T-cell (primary cell): ENCODE measurements at places on chromosomes 4 and X.

DNA sequence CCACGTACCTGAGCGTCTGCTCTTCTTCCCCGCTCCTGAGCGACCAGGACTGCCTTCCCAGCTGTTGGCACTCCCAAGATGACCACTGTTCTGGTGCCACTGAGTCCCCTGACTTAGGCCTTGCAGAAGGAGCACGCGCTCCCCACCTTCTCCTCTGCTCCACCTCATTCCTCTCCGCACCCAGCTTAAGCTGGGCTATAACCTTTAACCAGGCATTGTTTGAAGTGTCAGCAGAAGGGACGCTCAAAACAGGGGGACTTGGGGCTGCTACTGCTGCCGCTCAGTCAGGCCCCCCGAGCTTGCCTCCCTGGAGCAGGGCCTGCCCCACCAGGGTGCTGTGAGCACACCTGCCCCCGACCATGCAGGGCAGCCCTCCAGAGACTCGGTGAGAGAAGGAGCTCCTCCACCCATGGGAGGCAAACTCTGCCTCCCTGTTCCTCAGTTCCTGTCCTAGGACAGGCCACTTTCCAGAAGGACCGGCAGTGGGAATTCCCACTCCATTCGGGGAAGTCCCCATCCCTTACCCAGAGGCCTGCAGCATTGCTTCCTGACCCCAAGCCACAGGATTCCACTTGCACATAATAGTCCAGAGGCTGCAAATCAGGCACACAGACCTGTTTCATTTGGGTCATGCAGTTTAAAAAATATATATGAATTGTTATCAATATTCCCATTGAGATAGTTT lies 99.7 kb upstream of the ENPP6 start:
- DNase-seq, result no peak

- DNase-seq, result no peak
Observed at GRCh38 chr4:163748449-163748848, 254.0 kb downstream of the TMA16 start.

GRCh38 chr4:31674313-31674947 lies 954.3 kb downstream of the PCDH7 start:
- DNase-seq, result no peak

- DNase-seq, result no peak
Observed at GRCh38 chr4:5247735-5248134, 196.5 kb downstream of the STK32B start.

DNA sequence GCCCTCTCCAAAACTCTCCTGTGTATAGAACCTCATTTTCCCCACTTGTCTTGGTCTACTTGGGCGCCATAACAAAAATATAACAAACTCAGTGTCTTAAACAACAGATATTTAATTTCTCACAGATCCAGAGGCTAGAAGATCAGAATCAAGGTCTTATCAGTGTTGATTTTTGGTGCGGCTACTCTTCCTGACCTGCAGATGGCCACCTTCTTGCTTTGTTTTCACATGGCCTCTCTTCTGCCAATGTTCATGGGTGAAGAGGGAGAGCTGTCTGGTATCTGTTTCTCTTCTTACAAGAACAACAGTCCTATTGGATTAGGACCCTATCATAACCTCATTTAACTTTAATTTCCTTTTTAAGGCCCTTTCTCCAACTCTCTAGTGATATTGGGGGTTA lies 177.3 kb downstream of the PABPC4L start:
- no peak for DNase-seq

DNA sequence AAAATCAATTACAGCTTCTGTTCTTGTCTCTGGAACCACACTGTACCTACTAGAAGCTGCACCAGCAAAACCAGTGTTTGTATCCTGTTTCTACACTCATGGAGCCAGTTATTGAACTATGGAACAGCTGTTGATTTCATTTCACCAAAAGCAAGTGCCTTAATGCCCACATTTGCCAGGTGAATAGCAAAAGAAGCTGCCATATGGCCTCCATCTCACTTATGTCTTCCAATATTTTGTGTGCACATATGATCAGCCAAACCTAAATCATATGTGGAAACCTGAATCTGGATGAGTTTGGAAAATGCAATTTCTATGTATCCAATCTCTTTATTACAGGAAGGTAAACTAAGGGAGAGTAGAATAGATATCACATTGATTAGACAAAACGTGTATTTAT lies 415.8 kb upstream of the GRID2 start:
- DNase-seq, result no peak

DNA sequence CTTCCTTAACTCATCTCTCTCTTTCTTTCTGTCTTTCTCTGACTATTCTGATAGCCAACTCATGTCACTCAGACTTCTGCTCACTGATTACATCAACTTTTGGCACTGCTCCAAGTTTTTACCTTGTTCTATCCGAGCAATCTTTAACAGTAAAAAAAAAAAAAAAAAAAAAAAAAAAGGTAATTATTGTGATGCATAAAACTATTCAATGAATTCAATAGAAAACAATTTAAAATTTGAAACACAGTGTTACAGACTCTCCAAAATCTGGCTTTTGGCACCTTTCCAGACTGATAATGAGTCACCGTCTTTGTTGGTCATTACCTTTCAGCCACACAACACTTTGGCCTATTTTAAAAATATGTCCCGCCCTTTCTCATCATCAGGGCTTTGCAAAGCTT lies 229.5 kb downstream of the GALNTL6 start:
- no peak for DNase-seq

GRCh38 chr4:70734168-70734954 lies 12.6 kb downstream of the RUFY3 start:
- peak; percentile 36 for DNase-seq

GRCh38 chrX:110412971-110413726 lies 54.5 kb downstream of the RTL9 start:
- peak; percentile 64 for DNase-seq

GRCh38 chr4:8377103-8378075 lies 63.1 kb downstream of the ACOX3 start:
- no peak for DNase-seq

- no peak for DNase-seq
Observed at GRCh38 chr4:142708231-142708630, 137.9 kb downstream of the INPP4B start.

GRCh38 chr4:133720001-133720400 lies 481.6 kb downstream of the PABPC4L start:
- no peak for DNase-seq

DNA sequence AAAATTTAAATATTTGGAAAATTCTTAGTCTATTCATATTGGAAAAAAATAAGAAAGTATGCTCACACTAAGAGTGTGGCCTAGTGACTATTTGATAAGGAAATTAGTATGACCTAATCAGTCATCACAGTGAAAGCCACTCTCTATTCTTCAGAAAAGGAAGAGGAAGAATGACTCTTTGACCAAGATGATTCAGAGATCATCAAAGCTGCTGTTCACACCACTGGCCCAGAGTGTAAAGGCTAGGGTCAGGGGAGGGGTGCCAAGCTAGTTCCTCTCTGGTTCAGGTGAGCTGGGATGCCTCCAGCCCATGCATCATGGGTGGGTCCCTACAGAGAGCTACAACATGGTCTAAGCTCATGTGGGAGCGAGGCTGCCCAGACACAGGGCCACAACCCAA lies 396.9 kb upstream of the NDST3 start:
- DNase-seq, result no peak
